ENCODE measurements at places on chromosomes 12 and 14. TPM values are rescaled to one million over a fixed set of nuclear protein-coding genes. Genes with fewer than 3 reads are reported as not detected.

Gene SAMD15
- total RNA-seq: 0.55 TPM

Gene IGFBP6
- total RNA-seq: 444 TPM

Gene GPR132
- 2.1 TPM for total RNA-seq

Gene GLIPR1L1
- not detected for total RNA-seq

Gene PTMS
- 243 TPM for total RNA-seq

Gene SCFD1
- total RNA-seq: 36.1 TPM

Gene SERPINA1
- 26.6 TPM for total RNA-seq

Gene ERP27
- total RNA-seq: not detected

Gene DLGAP5
- 0.16 TPM for total RNA-seq

Gene SLC17A8
- not detected for total RNA-seq

GRCh38 chr12:64544371-64545080, 65.8 kb upstream of the RASSF3 start:
- DNase-seq: no peak

DNA sequence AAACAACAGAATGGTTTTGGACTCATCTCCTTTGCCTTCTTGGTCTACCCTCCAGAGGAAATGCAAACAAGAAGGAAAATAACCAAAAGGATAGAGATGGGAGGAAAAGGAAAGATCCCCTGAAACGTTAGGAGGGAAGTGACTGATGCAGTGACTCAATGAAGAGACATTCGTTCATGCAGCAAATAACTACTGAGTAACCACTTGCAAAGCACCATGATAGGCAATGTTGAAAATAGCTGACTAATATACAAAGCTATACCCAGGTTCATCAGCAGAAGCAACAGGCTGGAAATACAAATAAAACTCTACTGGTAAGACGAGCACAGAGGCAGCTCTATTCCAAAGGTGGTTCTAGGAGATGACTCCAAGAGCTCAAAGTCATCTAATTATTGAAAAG, 41.8 kb downstream of the R3HDM2 start:
- DNase-seq: no peak

- no peak for DNase-seq
These were observed 98.9 kb downstream of the BTG1 start for GRCh38 chr12:92046557-92047392.

- no peak for DNase-seq
These were observed 1.7 kb upstream of the CHPT1 start for GRCh38 chr12:101695706-101696105.

DNA sequence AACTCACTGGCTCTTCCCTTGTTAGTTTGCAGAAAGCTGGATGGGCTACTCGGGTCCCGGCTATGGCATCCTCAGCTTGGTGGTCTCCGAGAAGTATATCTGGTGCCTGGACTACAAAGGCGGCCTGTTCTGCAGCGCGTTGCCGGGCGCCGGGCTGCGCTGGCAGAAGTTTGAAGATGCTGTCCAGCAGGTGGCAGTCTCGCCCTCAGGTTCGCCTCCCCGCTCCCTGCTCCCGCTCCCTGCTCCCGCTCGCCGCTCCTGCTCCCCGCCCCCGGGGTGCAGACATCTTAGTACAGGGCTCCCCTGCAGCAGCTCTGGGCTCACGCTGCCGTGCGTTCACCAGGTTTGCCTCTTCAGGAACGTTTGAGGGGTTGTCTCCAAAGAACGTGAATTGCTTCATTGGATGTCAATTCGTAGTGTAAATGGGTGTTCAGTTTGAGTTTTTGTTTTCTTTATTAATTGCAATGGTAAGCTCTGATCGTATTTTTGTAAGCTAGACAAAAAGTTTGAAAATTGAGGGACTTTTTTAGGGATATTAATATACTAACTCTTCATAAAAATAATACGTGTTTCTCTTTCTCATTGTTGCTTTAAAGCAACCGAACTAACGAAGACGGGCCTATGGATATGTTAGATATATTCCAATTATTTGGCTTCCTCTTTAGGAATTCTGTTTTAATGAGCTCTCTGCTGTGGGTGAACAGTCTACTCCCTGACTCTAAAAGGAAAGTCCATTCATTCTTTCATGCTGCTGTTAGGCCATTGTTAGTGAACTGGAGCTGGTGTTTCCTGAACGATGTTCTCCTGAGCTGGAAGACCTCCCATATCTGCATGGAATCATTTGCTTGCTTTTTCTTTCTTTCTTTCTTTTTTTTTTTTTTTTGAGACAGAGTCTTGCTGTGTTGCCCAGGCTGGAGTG, 71.3 kb downstream of the ANKRD9 start:
- peak; percentile 94 for DNase-seq

DNA sequence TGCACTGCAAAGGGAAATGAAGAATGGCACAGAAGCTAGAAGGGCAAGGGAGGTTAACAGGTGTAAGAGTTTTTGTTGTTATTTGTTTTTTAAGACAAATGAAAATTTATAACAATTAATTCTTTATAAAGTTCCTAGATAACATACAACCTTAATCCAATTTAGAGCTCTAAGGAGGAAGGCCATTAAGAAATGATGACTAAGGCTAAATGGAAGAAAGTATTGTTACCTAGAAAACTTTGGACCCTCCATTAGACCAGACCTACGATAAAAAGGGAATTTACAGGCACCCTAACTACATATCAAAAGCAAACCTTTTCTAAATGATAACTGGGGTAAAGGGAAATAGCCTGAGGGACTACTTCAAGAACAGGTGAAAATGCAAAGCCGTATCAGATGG, 130.8 kb downstream of the PRKD1 start:
- no peak for DNase-seq

- no peak for DNase-seq
These were observed 414.7 kb downstream of the RAD51B start for GRCh38 chr14:68234101-68234905.

- DNase-seq: no peak
These were observed 12.3 kb upstream of the APOF start for GRCh38 chr12:56374726-56375597.

DNA sequence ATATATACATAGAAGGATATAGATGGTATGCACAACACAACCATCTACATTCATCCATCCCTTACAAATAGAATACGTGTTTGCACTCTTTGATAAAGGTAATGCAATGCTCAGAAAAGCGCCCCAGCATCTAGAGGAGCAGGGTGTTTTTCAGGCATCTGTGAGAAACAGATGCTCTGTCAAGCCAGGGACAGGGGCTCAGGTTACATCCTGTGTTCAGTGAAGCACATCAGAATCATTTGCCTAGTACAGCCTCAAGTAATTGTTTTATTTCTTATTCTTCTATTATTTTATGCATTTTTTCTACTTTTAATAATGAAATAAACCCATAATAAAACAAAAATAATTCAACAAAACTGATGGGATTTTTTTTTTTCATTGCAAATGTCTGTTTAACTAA, 50.5 kb upstream of the HIF1A start:
- no peak for DNase-seq

GRCh38 chr14:35231207-35231760, 60.9 kb upstream of the PSMA6 start:
- DNase-seq: no peak

GRCh38 chr12:59432057-59432456, 163.8 kb upstream of the SLC16A7 start:
- no peak for DNase-seq

- DNase-seq: no peak
These were observed 5.1 kb upstream of the PAPOLA start for GRCh38 chr14:96497087-96497486.

GRCh38 chr12:20410734-20411133, 42.4 kb downstream of the PDE3A start:
- no peak for DNase-seq

DNA sequence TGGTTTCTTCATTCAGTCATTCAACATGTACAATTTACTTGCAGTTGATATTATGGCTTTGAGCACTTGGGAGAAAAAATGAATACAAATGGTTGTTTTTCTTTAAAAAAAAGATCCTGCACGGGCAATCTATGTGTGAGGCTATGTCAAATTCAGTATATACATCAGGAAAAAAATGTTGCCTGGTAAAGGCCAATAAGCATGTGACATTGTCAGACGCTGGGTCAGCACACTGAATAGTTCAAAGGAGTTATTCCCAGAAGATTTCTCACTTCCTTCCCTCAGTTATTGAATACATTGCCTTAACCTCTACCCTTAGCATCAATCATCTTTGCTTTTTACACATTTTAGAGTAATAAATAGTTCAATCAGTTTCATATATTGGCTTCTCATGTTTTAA, 319.2 kb downstream of the NUAK1 start:
- DNase-seq: no peak

GRCh38 chr12:85155791-85156190, 119.6 kb downstream of the LRRIQ1 start:
- no peak for DNase-seq

DNA sequence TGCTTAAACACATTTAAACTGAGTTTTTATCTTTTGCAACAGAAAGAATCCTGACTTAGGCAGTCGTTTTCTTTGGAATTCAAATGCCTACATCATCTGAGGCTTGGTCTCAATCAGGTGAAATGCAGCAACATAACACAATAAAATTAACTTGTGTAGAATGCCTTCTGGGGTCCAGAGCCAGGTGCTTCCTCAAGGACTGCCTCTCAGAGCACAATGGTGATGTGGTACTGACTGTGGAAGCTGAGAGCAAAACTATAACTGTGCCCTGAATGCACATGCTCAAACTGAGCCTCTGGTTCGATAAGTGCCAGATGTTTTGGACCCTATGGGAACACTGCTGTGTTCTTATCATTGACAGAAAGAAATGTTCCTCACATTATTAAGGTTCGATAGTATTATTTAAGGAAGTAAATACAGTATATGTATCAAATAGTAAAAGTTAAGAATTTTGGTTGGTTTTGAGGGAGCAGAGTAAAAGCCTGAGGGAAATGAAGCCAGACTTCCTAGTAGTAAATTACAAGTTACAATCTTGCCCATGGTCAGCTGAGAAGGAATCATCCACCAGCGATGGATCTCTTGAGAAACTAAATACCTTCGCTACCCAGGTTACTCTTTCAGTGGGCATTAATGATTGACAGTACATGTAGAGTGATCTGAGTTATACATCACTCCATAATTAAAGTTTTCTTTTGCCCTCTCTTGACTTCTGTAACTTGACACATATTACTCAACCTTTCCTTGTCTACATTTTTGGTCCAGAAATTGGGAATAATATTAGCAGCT, 122.9 kb upstream of the ATP2B1 start:
- DNase-seq: no peak

GRCh38 chr14:81209167-81209836, 11.5 kb downstream of the GTF2A1 start:
- no peak for DNase-seq

- DNase-seq: no peak
These were observed 199.4 kb downstream of the ANO4 start for GRCh38 chr12:100993916-100994450.

DNA sequence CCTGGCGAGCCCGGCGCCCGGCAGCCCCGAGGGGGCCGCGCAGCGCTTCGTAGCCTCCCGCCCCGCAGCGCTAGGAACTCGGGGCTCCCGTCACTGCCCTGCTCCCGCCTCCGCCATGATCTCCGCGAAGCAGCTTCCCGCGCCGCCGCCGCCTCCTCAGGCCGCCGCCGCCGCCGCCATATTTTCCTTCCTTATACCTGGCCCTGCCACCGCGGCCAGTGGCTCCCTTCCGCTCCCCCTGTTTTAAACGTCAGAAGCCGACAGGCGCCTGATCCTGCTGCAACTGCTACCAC, 286 bp downstream of the PPP4R3A start:
- no peak for DNase-seq

- DNase-seq: no peak
These were observed 4.1 kb upstream of the KIF26A start for GRCh38 chr14:104134061-104134965.

DNA sequence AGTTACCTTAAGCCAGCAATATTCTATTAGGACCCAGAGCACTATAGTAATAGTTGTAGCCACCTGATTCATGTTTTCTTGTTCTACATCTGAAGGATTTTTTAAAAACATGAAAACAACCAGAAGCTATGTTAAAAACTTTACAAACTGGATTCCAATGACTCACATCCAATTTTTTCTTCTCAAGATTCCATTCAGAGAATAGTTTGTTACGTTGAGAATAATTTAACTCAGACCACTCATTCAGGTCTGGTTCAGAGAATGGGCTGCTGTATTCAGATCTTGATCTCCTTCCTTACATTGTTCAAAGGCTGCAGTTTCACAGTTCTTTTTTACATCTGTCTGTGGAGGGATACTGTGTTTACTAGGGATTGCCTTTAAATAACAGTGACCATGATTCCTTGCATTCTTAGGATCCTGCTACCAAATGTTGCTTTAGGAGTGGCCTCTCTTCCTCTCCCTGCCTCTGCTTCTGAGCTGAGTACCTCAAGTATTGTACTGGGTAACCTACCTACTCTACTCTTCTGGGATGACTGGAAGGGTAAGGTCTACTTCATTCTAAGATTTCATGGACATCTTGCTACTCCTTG, 448.0 kb upstream of the FBXO33 start:
- DNase-seq: no peak

DNA sequence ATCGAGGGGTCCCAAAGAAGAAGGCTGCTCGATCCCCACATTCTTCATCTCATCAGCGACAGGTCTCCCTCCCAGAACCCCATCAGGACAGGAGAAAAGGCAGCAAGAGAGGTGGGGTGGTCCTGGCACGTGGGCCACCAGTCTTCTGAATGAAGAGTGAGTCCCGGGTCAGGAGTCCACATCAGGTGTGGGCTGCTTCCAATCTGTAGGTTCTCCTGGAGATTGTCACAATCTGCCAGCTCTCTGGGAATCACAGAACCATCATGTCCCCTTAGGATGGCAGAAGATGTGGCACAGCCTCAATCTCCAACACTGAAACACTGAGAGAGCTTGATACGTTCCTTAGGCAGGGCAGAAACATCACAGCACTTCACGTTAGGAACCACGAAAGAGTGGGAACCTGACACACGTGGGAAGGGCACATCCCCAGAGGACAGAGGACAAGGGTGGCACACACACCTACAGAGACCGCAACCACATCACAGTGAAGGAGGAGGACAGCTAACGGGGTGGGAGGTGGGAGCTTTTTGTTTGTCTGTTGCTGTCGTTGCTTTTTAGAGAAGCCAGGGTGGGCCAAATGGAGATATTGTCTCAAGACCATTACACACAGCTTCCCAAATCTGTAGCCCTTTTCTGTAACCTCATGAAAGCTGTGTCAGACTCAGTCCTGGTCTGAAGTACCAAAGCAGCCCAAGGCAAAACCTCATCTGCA, 284.5 kb downstream of the DPF3 start:
- no peak for DNase-seq

GRCh38 chr12:84413656-84414055, 498.9 kb downstream of the SLC6A15 start:
- DNase-seq: no peak

GRCh38 chr12:118979763-118980406, 1.5 kb upstream of the SRRM4 start:
- DNase-seq: no peak

GRCh38 chr12:69430942-69431590, 39.1 kb upstream of the FRS2 start:
- DNase-seq: no peak

DNA sequence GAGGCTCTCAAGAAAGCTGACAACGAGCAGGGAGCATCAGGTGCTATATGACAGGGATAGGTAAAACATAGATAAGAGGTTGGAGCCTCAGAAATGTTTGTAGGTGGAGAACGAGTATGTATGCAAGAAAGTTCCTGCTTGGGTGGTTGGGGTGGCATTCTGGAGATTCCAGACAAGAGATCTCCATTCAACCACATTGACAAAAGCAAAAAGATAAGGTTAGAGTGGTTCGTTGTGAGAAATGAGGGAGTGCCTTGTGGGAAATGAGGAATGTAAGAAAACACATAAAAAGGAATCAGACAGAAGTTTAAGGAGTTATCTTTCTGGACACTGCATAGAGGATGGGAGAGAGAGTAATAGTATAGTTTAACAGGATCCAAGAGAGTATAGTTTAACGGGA, 290.3 kb downstream of the DPF3 start:
- DNase-seq: no peak

GRCh38 chr12:109310247-109311125, 1.4 kb upstream of the FOXN4 start:
- no peak for DNase-seq
